Tibial artery (tissue), 4 donors: ENCODE measurements at places on chromosomes 7 and 10.

DNA sequence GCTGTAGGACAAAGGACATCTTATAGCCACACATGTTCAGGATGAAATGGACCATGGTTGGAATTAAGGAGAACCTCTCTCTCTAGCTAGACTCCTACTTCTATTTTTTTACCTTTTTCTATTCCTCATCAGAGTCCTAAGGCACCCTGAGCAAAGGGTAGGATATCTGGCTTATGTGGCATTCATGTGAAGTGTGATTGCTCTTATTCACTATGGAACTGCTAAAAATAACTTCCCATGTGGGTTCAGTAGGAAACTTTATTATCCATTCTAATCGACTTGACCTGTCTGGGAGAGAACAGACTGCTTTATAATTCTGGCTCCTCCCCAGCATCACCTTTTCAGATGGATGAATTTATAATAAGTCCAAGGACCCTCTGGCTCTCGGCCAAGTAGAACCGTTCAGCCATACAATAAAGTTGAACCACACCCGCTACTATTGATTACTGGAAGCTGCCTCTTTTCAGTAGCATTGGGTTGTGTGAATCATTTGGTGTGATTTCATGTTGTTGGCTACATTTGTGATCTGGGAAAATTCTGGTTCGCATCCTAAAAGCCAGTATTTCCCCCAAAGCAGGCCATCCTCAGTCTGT, 117.5 kb downstream of the NRF1 start:
- DNase-seq = no peak

- DNase-seq = no peak
Observed at GRCh38 chr10:130456616-130457015, 320.4 kb downstream of the GLRX3 start.

- no peak for DNase-seq
Observed at GRCh38 chr10:11472158-11472753, 139.2 kb downstream of the USP6NL start.

- no peak for DNase-seq
Observed at GRCh38 chr10:132577350-132578003, 39.9 kb downstream of the INPP5A start.

- no peak for DNase-seq
Observed at GRCh38 chr10:23512355-23513058, 73.6 kb downstream of the OTUD1 start.

GRCh38 chr10:68559841-68560185, 324 bp upstream of the TET1 start:
- DNase-seq = no peak

GRCh38 chr7:27106901-27107240, 4.4 kb upstream of the HOXA2 start:
- DNase-seq = no peak

- DNase-seq = no peak
Observed at GRCh38 chr7:104412911-104413310, 84.5 kb downstream of the LHFPL3 start.

- peak; percentile 8 for DNase-seq
Observed at GRCh38 chr10:132977807-132978206, 35.4 kb upstream of the CFAP46 start.

GRCh38 chr10:29949411-29950011, 109.9 kb downstream of the JCAD start:
- DNase-seq = no peak

- DNase-seq = peak; percentile 90
Observed at GRCh38 chr7:47991741-47992311, 12.4 kb upstream of the HUS1 start.

DNA sequence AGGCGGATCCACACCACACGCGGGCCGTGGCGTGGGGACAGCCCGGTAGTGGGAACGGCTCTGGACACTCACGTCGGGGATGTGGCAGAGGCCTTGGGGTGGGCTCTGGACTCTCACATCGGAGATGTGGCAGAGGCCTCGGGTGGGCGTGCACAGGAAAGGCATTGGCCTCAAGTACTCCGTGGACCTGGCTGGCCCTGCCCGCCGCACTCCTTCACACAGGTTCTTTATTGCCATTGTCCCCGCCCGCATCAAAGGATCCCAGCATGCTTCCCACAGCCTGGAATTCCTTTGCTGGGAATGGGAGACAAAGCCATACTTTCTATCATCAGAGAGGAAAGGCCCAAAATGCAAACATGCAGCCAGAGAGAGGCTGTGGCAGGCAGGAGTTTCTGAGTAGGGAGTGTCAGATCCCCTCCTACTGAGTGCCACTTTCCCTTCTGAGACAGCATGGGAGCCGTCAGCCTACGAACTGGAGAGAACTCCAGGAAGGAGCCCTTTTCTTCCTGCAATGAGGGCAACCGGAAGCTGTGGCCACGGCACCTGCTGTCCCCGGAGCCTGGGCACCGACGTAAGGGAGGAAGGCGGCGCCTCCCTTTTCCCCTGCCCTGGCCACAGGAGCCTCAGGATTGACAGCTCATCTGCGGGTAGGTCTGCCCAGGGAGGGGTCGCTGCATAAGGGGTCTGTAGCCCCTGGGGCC, 51.5 kb downstream of the RBM17 start:
- DNase-seq = no peak

GRCh38 chr7:105673367-105674084, 92.2 kb upstream of the EFCAB10 start:
- DNase-seq = no peak

DNA sequence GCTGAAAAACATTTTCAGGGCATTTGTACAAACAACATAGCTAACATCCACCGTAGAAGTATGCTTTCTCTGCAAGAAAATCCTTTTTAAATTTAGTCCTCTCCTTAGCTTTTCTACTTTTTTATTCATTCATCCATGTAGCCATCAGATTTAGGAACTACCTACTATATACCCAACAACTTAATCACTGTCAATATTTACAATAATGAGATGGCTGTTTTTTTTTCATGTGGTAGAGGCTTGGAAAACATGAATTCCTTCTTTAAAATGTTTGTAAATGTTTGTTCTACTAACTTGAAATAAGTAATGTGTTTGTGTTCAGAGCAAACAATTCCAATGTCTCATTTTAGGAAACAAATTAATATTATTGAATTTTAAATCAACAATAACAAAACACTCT, 78.2 kb upstream of the CAV2 start:
- no peak for DNase-seq

DNA sequence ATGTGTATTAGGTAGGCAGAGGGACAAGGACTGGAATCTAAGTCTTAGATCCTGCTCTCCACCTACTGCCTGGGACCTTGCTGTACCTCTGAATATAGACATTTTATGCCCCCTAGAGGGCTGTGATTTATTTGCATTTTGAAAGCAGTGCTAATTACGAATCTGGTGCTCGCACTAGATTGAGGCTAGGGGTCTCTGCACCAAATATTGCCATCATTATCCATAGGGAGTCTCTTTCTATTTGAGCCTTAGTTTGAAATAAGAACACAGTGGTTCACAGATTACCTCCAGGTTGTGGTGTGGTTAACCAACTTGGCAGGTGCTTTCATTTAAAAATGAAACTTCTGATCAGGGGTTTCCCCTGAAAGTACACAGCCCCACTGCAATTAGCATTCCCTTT, 41.8 kb downstream of the CNNM1 start:
- no peak for DNase-seq

GRCh38 chr10:122044045-122044661, 55.2 kb downstream of the TACC2 start:
- DNase-seq = peak; percentile 43

- no peak for DNase-seq
Observed at GRCh38 chr10:59674215-59674836, 35.3 kb downstream of the SLC16A9 start.

DNA sequence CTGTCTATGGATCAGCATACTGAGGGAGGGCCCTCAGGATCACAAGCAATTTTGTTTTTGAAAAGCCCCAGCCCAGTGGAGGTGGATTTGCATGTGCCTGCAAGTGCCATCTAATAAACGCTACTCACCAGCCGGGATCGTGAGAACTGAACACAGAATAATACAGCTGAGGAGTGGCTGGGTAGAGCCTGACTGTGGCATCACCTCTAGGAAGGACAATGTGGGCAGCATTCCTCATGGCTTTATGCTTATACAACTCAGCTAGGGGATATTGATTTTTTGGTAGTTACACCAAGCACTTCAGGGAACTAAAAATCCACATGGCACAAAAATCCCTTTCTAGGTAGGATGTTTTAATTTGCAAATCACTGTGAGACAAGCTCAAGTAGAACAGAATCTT, 72.7 kb upstream of the PALS2 start:
- no peak for DNase-seq

DNA sequence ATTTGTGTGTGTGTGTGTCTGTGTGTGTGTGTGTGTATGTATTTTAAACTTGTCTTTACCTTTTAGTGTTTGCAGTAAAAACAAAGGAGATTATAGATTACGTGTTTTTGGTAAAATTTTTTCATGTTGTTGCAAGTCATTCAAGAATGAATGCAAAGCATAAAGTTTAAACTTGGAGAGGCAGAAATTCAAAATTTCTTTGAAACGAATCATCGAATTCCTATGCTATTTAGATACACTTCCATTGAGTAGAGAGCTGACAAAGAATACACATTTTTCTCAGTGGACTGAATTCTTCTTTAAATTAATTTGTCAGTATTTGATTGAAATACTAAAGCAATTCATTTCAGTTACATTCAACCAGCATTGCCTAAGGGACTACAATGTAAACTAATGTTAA, 66.0 kb upstream of the HDAC9 start:
- DNase-seq = no peak

DNA sequence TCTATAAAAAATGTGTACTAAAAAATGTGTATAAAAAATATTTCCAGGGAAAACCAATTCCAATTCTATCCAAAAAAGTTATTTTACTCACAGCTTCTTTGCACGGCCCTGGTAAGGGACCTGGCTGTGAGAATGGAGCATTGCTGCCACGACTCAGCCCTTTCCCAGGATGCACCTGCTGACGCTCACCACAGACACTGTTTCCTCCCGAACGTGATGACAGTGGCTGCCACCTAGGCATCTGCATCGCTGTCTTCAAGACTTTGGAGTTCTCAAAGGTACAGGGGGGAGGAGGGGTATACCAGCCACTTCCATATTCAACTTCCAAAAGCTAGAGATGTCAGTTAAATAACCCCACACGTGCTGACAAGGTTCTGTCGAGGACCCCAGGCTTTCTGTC, 23.9 kb upstream of the PTPRN2 start:
- DNase-seq = no peak

DNA sequence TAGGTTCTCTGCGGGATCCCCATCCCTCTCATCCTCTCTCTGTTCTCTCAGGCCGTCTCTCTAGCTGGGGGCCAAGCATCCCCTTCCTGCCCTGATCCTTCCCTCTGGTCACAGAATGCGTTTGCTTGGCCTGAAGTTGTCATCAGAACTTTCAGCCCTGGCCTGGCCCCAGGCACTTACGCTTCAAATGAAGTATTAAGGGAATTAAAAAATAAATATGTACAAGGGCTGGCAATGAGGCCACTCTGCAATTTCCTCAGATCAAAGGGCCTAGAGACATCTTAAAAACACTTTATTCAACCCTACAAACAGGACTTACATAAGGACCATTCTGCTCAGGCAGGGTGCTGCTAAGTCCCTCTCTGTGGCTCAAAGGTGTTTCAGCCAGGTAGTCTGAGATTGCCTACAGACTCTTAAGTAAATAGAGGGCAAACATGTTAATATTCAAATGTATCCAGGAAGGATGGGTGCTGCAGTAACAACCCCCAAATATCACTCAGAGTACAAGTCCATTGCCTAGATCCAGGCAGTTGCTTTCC, 16.0 kb downstream of the SFTPD start:
- no peak for DNase-seq

- no peak for DNase-seq
Observed at GRCh38 chr7:24372961-24373955, 89.3 kb downstream of the NPY start.

- no peak for DNase-seq
Observed at GRCh38 chr7:112159351-112159750, 46.8 kb downstream of the DOCK4 start.

DNA sequence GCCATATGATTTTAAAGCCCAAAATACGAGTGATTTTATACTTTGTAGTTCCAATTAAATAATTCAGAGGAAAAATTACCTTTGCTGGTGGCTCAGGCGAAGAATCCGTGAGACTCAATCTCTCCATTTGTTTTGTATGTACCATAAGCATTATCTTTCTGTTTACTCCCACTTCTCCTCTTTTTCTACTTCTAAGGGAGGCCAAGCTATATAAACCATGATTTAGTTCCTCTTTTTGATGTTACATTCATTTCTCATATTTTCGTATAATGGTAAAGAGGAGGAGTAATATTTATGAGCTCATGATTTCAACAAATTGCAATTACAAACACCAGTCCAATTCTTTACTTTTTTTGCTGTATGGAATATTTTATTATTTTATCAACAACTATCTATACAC, 50.6 kb upstream of the TES start:
- DNase-seq = no peak

GRCh38 chr7:41487229-41487940, 215.5 kb downstream of the INHBA start:
- DNase-seq = no peak

DNA sequence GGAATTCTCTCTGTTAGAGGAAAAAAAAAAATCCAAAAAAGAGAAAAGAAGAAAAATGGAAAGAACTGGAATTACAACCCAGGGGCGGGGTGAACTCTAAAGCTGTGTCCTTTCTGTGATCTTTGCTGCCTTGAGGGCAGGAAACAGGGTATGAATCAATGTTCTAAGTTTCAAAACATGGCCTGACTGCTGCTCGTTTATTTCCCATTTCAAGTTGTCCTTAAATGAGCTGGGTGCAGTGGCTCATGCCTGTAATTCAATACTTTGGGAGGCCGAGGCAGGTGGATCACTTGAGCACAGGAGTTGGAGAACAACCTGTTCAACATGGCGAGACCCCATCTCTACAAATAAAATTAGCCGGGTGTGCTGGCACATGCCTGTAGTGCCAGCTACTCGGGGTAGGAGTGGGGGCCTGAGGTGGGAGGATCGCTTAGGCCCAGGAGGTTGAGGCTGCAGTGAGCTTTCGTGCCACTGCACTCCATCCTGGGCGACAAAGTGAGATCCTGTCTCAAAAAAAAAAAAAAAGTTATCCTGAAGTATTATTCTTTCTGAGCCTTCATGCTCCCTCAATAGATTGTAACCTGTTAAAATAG, 24.7 kb upstream of the TFAM start:
- no peak for DNase-seq

GRCh38 chr7:28105234-28105633, 75.4 kb downstream of the JAZF1 start:
- DNase-seq = no peak

GRCh38 chr10:114694752-114695151, 36.7 kb upstream of the ABLIM1 start:
- no peak for DNase-seq

GRCh38 chr10:124864421-124865193, 63.0 kb downstream of the ABRAXAS2 start:
- no peak for DNase-seq
